Endothelial cell of umbilical vein (primary cell): ENCODE measurements at places on chromosomes 3 and 15.

GRCh38 chr3:89414270-89414669 is 306.8 kb downstream of the EPHA3 start:
- DNase-seq: no peak

GRCh38 chr3:147675761-147676160 is 266.6 kb downstream of the ZIC1 start:
- no peak for DNase-seq

- DNase-seq: no peak
These were observed 445.0 kb upstream of the PROK2 start for GRCh38 chr3:72229952-72230351.

GRCh38 chr3:138351151-138351550 is 2.8 kb downstream of the MRAS start:
- no peak for DNase-seq

DNA sequence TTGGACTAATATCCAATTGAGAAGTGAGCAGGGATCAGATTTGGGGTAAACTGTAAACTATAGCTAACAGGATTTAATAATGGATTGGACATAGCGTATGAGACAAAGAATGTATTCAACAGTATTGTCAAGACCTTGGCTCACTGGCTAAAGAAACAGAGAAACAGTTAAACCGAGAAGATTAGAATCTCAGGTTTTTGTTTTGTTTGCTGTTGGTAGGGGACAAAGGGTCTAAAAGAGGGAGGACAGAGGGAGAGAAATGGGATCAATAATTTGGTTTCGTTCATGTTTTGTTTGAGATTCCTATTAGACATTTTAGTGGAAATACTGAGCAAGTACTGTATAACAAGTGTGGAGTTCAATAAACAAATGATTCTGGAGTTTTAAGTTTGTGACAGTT is 28.6 kb downstream of the CLDN1 start:
- no peak for DNase-seq

DNA sequence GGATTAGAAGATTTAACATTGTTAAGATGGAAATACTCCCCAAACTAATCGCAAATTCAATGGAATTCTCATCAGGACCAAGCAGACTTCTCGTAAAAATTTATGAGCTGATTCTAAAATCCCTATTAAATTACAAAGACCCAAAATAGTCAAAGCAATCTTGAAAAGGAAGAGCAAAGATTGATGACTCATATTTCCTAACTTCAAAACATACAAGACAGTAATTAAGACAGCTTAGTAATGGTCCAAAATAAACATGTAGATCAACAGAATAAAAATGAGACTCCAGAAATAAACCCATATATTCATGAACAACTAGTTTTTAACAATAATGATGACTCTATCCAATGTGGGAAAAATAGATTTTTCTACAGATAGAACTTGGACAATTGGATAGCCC is 148.7 kb downstream of the SI start:
- no peak for DNase-seq
